ENCODE measurements at places on chromosomes 11 and 22. TPM values are rescaled to one million over a fixed set of nuclear protein-coding genes. Genes with fewer than 3 reads are reported as not detected.

- no peak overlapping the region for H3K27ac ChIP-seq
- no peaks in the 10 kb centered on the region for H3K4me1 ChIP-seq
- H3K4me3 ChIP-seq, result no peak overlapping the region
- no peaks in the 10 kb centered on the region for H3K36me3 ChIP-seq
- no peak for DNase-seq
- no peaks in the 10 kb centered on the region for H3K27me3 ChIP-seq
Observed at GRCh38 chr11:38009932-38010331, 1411.9 kb upstream of the RAG2 start.

DNA sequence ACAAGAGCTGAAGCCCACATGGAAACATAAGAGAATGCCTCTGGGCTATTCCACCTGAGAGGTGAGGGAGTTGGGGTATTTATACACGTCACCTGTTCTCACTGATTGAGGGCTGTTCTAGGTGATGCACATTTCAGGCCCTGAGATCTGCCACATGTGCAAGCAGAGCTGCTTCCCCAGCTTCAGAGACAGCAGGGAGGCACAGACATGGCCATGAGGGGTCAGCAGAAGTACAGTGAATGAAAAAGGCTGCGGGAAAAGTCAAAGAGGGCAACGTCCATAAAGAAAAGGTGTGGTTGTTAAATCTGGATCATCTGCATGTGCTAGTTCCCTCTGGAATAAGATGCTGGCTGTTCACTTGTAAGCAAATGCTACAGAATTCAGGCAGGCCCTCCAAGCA is 75.4 kb downstream of the GAB4 start:
- H3K4me1 ChIP-seq, result no peaks in the 10 kb centered on the region
- no peaks in the 10 kb centered on the region for H3K27me3 ChIP-seq
- DNase-seq, result no peak
- no peaks in the 10 kb centered on the region for H3K36me3 ChIP-seq
- no peak overlapping the region for H3K27ac ChIP-seq

GRCh38 chr11:12449961-12450715 is 72.8 kb downstream of the PARVA start:
- no peaks in the 10 kb centered on the region for H3K4me1 ChIP-seq
- H3K36me3 ChIP-seq, result no peaks in the 10 kb centered on the region
- no peak for DNase-seq
- H3K27ac ChIP-seq, result no peak overlapping the region
- no peaks in the 10 kb centered on the region for H3K27me3 ChIP-seq

The BBOX1 gene
- total RNA-seq, result not detected

The CRYAB gene
- total RNA-seq, result not detected

DNA sequence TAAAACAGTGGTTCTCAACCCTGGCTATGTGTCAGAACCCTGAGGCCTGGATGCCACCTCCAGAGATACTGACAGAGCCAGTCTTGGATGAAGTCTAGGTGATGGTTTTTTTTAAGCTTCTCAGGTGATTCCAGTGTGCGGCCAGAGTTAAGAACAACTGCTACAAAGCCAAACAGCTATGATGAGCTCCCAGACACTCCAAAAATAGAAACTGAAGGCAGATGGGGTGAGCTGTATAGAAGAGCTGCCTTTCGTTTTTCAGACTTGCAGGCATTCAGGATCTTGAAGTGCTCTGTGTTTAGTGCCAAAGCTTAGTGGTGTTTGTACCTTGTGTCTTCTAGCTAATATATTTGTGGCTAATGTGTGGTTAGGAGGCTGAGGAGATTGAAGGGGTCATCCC is 14.2 kb downstream of the SCUBE2 start:
- no peak overlapping the region for H3K27ac ChIP-seq
- no peaks in the 10 kb centered on the region for H3K36me3 ChIP-seq
- DNase-seq, result no peak
- H3K27me3 ChIP-seq, result no peaks in the 10 kb centered on the region
- no peak overlapping the region for H3K4me3 ChIP-seq
- no peaks in the 10 kb centered on the region for H3K4me1 ChIP-seq

- H3K4me3 ChIP-seq, result no peak overlapping the region
- no peak overlapping the region for H3K27ac ChIP-seq
- no peaks in the 10 kb centered on the region for H3K36me3 ChIP-seq
- no peak for DNase-seq
- H3K27me3 ChIP-seq, result no peaks in the 10 kb centered on the region
- H3K4me1 ChIP-seq, result no peaks in the 10 kb centered on the region
Observed at GRCh38 chr11:126790550-126791081, 210.0 kb downstream of the KIRREL3 start.

GRCh38 chr22:44729391-44730021 is 22.9 kb upstream of the ARHGAP8 start:
- H3K27me3 ChIP-seq, result no peaks in the 10 kb centered on the region
- H3K4me3 ChIP-seq, result no peak overlapping the region
- no peaks in the 10 kb centered on the region for H3K36me3 ChIP-seq
- DNase-seq, result no peak
- no peak overlapping the region for H3K27ac ChIP-seq

The RHOG gene
- 137 TPM for total RNA-seq

The ADAMTS8 gene
- not detected for total RNA-seq

DNA sequence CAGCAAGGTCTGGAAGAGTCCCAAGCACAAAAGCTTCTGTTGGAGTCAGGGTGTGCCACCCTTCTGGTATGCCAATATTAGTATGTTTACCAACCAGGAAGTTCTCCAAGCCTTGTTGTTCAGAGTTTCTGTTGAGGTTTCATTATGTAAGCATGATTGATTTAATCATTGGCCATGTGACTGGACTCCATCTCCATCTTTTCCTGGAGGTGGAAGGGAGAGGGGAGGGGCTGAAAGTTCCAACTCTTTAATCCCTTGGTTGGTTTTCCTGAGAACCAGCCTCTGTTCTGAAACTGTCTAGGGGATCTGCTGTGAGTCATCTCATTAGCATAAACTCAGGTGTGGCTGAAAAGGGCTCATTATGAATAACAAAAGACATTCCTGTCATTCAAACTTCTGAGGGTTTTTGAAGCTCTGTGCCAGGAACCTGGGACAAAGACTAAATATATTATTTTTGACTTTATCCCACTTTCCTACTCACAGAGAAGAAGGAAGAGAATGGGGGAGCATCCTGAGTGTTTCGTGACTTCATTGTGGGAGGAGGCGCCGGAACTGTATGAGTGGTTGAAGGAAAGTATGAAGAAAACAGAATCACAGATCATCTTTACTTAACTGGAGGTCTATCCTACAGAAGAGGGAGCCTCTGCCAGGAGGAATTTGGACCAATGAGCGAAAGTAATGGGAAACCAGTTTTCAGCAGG is 138.2 kb downstream of the NECTIN1 start:
- H3K27ac ChIP-seq, result no peak overlapping the region
- peaks cover 2% of the 10 kb centered on the region for H3K27me3 ChIP-seq
- H3K4me3 ChIP-seq, result no peak overlapping the region
- no peaks in the 10 kb centered on the region for H3K36me3 ChIP-seq
- no peak for DNase-seq

The KRTAP5-10 gene
- not detected for total RNA-seq

The PRSS23 gene
- 0.13 TPM for total RNA-seq

The SLC37A4 gene
- total RNA-seq, result 20.6 TPM

DNA sequence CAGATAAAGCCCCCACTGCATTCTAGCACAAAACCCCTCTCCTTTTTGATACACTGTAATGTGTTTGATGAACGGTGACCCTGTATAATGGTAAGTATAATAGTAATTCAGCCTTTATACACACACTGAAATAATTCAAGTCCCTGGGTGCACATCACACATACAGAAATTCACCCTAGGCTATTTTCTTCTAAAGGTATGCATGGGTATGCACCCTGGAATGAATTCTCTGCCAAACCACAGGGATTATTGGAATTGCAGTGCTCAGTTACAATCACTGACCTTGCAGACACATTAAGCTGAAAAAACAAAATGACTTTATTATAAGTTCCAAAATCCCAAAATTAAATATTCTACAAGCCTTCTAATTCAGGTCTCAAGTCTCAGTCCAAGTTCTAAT is 245.9 kb upstream of the FAT3 start:
- no peaks in the 10 kb centered on the region for H3K27me3 ChIP-seq
- H3K36me3 ChIP-seq, result no peaks in the 10 kb centered on the region
- no peak overlapping the region for H3K27ac ChIP-seq
- H3K4me3 ChIP-seq, result no peak overlapping the region
- DNase-seq, result no peak

- H3K27ac ChIP-seq, result no peak overlapping the region
- H3K4me3 ChIP-seq, result no peak overlapping the region
- no peaks in the 10 kb centered on the region for H3K27me3 ChIP-seq
- DNase-seq, result no peak
- no peaks in the 10 kb centered on the region for H3K4me1 ChIP-seq
- no peaks in the 10 kb centered on the region for H3K36me3 ChIP-seq
Observed at GRCh38 chr11:37657645-37658044, 1059.6 kb upstream of the RAG2 start.

The NOX4 gene
- not detected for total RNA-seq

DNA sequence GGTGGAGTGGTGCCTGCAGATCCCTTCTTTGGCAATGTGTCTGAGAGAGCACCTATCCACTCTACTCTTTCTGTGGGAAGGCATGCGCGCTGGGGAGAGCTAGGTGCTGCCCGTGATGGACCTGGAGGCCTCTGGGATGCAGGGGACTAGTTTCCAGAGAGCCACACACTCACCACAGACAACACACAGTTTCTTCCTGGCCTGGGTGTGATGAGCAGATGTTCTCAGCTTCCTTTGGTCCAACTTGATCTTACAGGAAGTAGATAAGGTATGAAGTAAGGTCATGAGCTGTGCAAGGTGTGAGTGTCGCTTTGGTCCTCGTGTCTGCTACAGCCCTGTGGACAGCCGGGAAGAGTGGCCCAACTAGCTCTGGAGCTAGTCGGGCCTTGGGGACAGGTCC is 27.3 kb upstream of the SUSD2 start:
- H3K4me1 ChIP-seq, result peaks cover 32% of the 10 kb centered on the region
- H3K27me3 ChIP-seq, result no peaks in the 10 kb centered on the region
- no peak overlapping the region for H3K4me3 ChIP-seq
- peak overlapping the region; percentile 9 for H3K27ac ChIP-seq
- H3K36me3 ChIP-seq, result peaks cover 11% of the 10 kb centered on the region

The CD6 gene
- total RNA-seq, result 17.6 TPM

The TYR gene
- total RNA-seq, result not detected

- H3K4me1 ChIP-seq, result no peaks in the 10 kb centered on the region
- H3K27ac ChIP-seq, result no peak overlapping the region
- no peak for DNase-seq
- no peaks in the 10 kb centered on the region for H3K27me3 ChIP-seq
Observed at GRCh38 chr22:48939441-48940265, 888.0 kb downstream of the BRD1 start.

The SCUBE2 gene
- total RNA-seq, result 0.31 TPM

- H3K36me3 ChIP-seq, result no peaks in the 10 kb centered on the region
- H3K27ac ChIP-seq, result no peak overlapping the region
- peaks cover 10% of the 10 kb centered on the region for H3K4me1 ChIP-seq
Observed at GRCh38 chr11:34633990-34634693, 13.2 kb downstream of the EHF start.

The HMBS gene
- total RNA-seq, result 53.0 TPM

The SMC1B gene
- total RNA-seq, result not detected

GRCh38 chr11:69689484-69690319 is 14.1 kb downstream of the FGF19 start:
- no peak overlapping the region for H3K4me3 ChIP-seq
- H3K27ac ChIP-seq, result no peak overlapping the region
- no peaks in the 10 kb centered on the region for H3K27me3 ChIP-seq
- no peak for DNase-seq
- no peaks in the 10 kb centered on the region for H3K36me3 ChIP-seq

GRCh38 chr22:40729284-40729683 is 50.0 kb downstream of the MCHR1 start:
- no peak for DNase-seq
- H3K27me3 ChIP-seq, result no peaks in the 10 kb centered on the region
- no peaks in the 10 kb centered on the region for H3K4me1 ChIP-seq
- no peak overlapping the region for H3K27ac ChIP-seq
- H3K4me3 ChIP-seq, result no peak overlapping the region

DNA sequence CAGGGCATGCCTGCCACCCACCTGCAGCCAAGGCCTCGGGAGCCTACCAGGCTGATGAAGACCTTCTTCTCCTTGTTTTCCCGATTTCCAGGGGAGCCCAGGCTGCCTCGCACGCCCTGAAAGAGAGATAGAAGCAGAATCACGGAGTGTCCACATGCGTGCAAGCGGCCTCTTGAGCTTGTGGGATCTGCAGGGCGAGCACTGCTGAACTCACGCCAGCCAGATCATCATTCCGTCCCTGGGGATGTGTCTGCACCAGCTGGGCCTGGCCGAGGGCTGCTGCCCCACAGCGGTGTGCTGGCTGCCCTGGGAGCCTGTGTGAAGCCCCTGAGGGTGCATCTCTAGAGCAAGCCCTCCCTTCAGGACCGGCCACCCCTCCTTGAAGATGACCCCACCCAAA is 17.9 kb downstream of the USH1C start:
- H3K4me1 ChIP-seq, result no peaks in the 10 kb centered on the region
- no peak for DNase-seq
- H3K27ac ChIP-seq, result no peak overlapping the region
- no peak overlapping the region for H3K4me3 ChIP-seq
- H3K27me3 ChIP-seq, result no peaks in the 10 kb centered on the region

DNA sequence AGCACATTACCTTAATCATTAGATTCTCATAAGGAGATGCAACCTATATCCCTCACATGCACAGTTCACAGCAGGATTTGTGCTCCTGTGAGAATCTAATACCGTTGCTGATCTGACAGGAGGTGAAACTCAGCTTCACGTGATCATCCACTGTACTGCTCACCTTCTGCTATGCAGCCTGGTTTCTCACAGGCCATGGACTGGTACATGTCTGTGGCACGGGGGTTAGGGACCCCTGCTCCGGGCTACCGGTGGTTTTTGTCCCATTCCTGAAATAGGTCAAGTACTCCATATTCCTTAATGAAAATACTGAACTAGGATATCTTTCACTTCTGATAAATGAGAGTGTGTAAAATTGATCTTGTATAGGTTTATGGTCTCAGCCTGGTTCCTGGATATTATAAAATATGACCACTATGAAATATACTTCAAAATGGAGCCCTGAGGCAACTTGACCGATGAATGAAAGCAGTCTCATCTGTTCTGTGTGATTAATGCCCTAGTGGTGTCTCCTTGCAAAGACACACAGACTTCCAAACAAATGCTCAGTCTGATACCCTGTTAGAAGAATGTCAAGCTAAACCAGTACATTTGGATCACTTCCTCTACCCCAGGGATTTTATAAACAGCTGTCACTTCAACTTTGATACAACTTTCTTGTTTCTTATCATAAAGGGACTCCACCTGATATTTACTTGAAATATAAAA is 492.9 kb upstream of the ANO3 start:
- DNase-seq, result no peak
- no peaks in the 10 kb centered on the region for H3K4me1 ChIP-seq
- no peak overlapping the region for H3K4me3 ChIP-seq
- no peaks in the 10 kb centered on the region for H3K27me3 ChIP-seq
- H3K36me3 ChIP-seq, result no peaks in the 10 kb centered on the region

- H3K27ac ChIP-seq, result no peak within 1 kb of the TSS
- no peak for DNase-seq
- peaks cover 9% of the 10 kb centered on the region for H3K27me3 ChIP-seq
Observed at GRCh38 chr22:30396871-30397655, at the start of gene SEC14L2. Gene SEC14L2 (plus strand): TSS chr22:30397018. CDS start chr22:30397117, 99 bp downstream.

DNA sequence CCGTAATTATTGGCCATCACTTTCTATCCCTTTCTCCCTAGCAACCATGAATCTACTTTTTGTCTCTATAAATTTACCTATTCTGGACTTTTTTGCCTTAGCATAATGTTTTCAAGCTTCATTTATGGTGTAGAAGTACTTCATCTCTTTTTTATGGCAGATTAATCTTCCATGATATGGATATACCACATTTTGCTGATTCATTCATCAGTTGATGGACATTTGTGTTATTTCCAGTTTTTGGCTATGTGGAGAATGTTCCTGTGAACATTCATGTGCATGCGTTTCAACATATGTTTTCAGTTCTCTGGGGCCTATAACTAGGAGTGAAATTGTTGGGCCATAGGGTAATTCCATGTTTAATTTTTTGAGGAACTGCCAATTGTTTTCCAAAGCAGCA is 12.8 kb downstream of the CAPN1 start:
- no peak overlapping the region for H3K27ac ChIP-seq
- no peaks in the 10 kb centered on the region for H3K27me3 ChIP-seq
- H3K4me1 ChIP-seq, result no peaks in the 10 kb centered on the region
- no peak overlapping the region for H3K4me3 ChIP-seq
- peaks cover 8% of the 10 kb centered on the region for H3K36me3 ChIP-seq

All from GM12878 (cell line).